Stimulated activated CD4-positive, alpha-beta T cell treated with anti-CD3 and anti-CD28 coated beads, Interleukin-15, amount 100 ng/mL, for 48 hours (primary cell): ENCODE measurements at places on chromosomes 2 and 18.

- DNase-seq = no peak
These were observed 68.5 kb downstream of the NRP2 start for GRCh38 chr2:205750797-205751196.

DNA sequence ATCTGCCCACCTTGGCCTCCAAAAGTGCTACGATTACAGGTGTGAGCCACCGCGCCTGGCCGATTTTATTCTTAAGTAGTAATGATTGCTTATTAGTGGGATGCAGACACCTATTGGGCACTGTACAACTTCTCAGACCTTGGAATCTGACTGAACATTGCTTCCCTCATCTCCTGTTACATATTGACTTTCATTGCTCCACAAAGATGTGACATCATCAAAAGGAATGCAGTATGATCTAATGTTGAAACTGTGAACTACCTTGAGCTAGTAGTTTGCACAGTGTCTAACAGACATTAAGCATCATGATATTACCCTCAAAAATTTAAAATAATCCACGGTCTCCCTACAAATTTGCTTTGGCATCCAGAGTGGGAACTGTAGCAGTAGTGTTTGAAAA, 109.8 kb upstream of the SIX2 start:
- DNase-seq = no peak

- no peak for DNase-seq
These were observed 103.5 kb downstream of the SPTBN1 start for GRCh38 chr2:54559593-54560145.

DNA sequence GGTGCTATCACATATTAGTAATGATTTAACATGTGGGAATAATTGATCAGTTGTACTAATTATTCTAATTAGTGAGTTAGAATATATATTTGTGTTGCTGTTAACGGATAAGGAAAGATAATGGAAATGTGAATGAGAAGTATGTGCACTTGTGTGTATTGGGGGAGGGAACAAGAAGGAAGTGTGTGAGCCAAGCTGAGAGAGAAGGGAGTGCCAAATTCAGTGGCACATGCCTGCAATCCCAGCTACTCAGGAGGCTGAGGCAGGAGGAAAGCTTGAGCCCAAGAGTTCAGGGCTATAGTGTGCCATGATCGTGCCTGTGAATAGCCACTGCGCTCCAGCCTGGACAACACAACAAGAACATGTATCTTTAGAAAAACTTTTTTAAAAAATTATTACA, 9.3 kb downstream of the BARD1 start:
- DNase-seq = no peak

DNA sequence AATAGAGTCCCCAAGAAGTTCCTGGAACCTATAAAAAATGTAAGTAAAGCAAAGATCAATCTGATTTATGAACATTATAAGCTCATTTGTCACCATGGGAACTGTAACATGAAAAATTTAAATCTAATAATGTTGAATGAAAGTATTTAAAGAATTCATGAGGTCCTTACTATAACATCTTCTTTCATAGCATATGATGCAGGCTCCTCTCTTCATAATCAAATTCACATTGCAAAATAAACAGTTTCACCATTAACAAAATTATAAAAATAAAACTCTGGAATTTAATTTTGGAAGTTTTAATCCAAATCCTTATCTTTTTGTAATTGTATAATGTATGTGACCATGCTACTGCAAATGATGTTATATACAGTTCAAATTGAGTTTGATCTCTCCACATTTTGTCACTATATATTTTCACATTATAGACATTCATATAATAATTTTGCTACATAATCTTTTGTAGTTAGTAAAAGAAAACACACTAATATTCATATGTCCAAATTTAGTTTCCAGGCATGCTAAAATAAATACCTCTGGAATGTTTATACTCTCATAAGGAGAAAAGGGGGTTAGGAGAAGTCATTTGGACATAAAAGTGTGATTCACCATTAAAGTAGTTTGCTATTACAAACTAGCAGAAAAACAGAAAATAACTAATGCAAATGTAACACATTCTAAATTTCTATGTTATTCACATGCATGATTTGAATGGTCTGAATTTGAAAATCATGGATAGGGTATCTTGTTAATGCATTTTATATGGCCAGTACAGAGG, 954.1 kb downstream of the DSC3 start:
- no peak for DNase-seq

DNA sequence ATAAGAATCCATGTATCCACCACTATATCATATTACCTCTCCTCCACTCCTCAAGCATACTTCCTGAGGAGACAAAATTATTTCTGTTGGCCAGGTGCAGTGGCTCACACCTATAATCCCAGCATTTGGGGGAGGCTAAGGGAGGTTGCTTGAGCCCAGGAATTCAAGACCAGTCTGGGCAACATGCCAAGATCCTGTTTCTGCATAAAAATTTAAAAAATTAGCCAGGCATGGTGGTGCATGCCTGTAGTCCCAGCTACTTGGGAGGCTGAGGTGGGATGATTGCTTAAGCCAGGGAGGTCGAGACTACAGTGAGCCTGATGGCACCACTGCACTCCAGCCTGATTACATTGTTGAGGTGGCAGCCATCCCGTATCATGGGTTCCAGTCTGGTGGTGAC, 9.2 kb downstream of the INHA start:
- no peak for DNase-seq

DNA sequence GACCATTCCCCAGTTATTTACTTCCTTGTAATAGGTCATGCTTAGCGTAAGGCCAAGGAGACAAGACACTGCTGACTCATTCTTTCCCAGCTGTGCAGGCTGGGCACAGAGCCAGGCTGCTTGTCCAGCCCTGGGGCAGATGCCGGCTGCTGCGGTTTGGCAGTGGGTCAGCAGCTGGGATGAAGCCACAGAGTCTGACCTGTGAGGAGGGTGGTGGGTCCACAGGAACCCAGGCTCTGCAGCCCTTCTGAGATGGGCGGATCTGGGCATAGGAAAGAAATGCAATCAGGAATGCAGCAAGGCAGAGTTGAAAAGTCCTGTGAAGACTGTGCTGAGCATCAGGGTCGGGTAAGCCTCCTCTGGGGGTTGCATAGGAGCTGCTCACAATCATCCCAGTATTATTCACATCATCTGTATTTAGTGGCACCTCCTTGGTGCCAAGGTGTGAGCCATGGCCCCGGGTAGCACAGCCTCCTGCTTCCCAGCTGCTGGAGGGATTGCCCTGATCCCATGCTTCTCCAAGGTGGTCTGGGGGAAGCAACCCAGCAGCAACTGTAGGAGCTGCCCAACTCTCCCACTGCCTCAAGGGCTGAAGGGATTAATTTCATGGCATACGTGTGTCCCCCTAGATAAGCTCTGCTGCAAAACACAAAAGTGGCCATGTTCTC, 139.0 kb downstream of the DDX1 start:
- DNase-seq = no peak

DNA sequence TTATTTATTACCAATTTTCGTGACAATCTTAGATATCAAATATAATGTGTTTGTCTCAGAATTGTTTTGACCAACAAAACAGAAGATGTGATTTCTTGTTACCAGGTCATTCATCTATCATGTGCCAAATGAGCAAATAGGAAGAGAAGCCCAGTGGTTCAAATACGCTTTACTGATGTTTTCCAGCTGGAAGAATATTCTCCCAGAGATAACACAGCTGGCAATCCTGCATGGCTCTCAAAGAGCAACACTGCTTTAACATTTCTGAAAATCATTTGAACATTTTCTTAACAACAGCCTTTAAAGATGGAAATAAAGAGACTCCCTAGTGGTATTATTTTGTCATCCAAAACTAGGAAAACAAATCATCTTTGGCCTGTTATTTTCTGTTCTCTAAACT, 359.8 kb downstream of the CTNNA2 start:
- no peak for DNase-seq

DNA sequence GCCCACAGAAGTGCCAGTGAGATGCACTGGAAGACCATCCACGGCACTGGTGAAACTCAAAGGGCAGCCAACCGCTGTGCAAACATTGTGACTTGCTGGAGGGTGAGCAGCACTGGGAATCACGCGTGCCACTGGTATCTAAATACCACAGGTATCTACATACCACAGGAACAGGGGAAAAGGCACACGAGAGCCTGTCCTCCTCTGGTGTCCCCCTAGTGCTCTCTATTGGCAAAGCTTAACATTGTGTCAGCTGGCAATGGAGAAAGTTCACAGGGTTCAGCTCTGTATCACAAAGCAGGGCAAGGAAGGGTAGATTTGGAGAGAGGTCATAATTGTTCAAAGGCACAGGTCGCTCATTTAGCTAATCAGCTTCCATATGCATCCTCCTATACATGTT, 12.6 kb upstream of the SEC11C start:
- DNase-seq = no peak

DNA sequence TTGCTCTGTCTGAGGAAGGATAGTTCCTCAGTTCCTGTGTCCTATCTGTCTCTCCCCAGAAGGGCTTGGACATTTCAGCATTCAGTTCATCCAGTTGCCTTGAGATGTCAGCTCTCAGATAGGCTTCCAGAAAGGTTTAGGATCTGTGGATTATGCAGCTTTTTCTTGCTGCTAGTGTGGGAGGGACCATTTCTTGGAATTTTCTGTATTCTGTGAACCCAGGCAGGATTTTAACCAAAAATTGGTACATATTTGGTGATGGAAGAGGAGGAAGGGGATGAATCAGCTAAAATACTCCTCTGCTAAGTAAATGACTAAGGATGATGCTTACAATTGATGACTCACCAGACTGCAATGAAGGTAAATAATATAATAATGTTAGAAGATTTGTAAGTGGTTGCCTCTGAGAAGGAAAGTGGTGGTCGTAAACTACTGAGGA, 58.6 kb upstream of the DOCK10 start:
- DNase-seq = no peak

DNA sequence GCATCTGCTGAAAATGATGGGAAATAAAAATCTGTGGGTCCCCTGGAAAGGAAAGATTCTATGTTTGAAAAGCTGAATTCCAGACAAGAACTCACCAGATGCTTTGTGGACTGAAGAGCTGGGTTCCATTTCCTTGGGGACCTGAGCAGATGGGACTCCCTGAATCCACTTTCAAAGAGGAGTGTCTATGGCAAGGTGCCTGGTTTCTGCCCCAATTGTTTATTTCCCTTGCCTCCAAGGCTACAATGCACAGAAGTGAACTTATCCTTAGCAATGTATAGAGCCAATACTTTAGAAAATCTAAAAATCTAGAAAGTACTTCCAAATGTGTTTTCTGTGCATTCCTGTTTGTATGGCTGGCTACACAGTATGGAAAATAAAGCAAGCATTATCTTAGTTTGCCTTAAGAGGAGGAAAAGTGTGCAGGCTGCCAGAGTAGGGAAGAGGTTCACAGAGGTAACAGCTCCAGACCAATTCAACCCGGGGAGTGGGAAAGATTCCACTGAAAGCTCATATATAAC, 420.5 kb downstream of the NRXN1 start:
- DNase-seq = no peak

DNA sequence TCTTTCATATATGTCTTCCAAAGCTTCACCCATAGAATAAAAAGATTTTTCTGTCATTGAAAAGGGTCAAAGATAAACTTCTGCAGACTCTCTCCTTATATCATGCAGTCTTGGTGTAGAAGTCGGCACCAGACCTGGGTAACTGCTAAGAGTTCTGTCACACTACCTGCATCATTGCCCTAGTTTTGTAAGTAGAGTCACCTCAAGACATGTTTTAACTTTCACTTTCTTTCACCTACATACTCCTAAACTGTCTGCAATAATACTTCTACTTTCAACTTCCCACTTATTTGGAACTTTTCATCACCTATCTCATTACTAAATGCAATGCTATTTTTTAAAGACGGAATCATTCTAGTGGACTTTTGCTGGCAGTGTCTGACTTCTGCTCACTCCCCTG, 475.6 kb upstream of the VRK2 start:
- DNase-seq = no peak

DNA sequence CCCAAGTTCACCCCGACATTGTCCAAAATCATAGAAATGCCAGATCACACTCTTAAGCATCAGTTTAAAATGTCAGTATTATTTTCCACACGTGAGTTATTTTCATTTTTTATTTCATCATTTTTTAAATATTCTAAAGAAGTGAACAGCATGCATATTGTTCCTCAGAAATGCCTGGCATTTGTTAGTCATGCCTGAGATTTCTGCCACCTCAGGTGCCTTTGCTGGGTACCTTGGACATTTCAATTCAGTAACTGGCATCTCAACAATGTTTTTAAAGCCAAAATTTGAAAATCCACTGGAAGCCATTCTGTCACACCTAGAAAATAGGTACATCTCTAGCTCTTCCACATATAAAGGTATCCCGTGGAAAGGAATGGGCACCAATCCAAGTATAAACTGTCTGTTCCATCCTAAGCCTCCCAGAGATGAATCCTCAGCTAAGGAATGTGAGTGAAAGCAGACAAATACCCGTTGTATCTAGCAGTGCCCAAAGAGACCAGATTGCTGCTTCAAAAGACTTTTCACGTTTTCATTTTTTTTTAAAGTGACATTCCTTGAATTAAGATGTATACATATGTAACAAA, 159.8 kb downstream of the ZNF385B start:
- DNase-seq = no peak
